GM06990 (cell line): ENCODE measurements at places on chromosomes 2 and 18.

DNA sequence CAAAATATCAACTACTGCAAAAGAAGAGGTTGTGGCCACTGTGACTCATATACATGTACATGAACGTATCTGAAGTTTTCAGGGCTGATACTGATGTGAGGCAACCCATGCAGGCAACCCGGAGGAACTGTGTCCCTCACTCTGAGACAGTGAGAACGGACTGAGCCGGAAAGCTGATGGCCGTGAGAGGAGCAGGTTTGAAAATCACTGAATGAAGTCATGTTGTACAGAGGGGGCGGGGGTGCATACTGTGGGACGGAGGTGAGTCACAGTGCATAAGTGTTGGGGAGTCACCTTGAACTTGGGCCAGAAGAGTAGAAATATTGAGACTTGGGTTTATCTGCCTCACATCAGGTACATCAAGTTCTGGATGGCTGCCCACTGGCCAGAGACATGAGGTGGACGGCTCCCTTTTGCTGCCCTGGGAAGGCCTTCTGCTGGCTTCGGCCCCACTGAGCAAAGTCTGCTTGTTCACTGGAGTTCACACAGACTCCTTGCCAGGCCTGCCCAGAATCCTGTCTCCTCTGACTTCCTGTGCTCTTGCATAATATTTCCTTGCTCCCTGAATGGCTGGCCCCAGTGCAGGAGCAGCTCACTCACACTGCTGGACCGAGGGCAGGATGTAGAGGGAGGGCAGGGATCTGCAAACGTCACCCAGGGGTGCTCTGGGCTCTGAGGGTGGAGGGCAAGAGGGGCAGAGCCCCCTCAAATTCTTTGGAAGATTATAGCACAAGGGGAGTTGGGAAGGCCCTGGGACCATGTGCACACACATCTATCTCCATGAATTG is 18.1 kb downstream of the EPAS1 start:
- DNase-seq = no peak

GRCh38 chr2:127768775-127769479 is 42.0 kb downstream of the WDR33 start:
- no peak for DNase-seq

DNA sequence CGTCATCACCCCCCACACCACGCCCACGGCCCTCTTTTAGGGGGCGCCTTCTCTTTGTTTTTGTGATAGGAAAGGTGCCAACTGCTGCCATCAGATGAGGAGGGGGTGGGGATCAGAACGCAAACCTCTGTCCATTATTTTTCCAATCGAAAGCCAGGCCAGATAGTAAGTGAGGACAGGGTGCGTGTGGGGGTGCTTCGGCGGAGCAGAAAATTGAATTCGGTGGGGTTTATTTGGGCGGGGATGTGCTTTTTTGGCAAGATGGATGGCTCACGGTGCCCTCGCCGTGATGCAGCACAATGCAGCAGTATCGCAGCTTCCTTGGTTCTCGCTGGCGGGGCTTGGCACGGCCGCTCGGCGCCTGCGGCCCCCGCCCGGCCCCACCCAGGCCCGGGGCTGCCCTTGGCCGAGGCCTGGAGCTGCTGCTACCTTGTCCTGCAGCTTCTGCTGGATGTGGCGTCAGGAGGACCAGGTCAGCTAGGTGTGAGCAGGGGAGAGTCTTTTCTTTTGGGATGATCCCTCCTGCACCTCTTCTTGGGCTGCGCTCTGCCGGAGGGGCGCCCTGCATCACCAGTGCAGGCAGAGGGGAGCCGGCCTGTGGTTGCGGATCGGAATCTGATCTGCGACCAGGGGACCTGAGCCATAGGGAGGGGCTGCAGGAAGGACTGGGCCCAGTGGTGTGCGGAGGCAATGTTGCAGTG is 1.3 kb downstream of the SPTBN1 start:
- DNase-seq = peak; percentile 43

GRCh38 chr18:77129150-77129551 is 3.4 kb downstream of the MBP start:
- no peak for DNase-seq

- no peak for DNase-seq
Measured at GRCh38 chr2:187520121-187520624, 34.1 kb downstream of the TFPI start.

- no peak for DNase-seq
Measured at GRCh38 chr2:152413228-152414030, 78.5 kb downstream of the FMNL2 start.

DNA sequence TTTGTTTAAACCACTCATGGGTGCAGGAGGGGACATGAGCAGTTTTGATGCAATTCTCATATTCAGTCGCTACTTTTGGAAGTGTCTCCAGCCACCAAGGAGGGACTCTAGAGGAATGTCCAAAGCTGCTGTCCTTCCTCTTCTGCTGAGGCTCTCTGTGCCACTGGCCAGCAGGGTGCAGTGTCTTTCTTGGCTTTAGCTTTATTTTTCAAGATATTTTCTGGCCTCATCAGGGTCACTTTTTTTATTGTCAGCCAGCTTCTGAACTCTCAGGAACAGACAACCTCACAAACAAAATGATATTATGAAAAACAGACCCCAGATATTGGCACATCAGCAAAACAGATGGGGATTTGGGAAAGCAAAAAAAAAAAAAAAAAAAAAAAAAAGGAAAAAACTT is 289.3 kb upstream of the ZSWIM2 start:
- no peak for DNase-seq

DNA sequence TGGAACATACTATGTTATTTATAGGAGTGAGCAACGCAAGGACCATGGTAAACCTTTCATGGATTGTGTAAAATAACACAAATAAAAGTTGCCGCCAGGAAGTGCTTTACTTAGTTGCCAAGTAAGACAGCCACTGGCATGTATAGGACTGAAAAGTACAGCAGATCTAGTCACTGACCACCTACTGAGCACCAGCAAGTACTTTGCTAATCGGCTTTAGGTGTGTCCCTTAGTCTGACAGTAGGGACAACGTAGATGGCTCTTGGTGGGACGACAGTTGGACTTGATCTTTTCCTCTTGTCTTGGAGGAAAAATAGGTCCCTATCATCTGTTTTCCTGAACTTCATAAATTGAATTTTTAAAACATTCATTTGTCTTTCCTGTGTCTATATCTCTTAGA is 13.6 kb upstream of the CXXC1 start:
- DNase-seq = no peak

- peak; percentile 48 for DNase-seq
Measured at GRCh38 chr2:218218268-218219185, 1.5 kb downstream of the ARPC2 start.

GRCh38 chr2:11738589-11739436 is 7.6 kb upstream of the LPIN1 start:
- DNase-seq = no peak

GRCh38 chr2:233011702-233012131 is 1.3 kb downstream of the NGEF start:
- DNase-seq = no peak

DNA sequence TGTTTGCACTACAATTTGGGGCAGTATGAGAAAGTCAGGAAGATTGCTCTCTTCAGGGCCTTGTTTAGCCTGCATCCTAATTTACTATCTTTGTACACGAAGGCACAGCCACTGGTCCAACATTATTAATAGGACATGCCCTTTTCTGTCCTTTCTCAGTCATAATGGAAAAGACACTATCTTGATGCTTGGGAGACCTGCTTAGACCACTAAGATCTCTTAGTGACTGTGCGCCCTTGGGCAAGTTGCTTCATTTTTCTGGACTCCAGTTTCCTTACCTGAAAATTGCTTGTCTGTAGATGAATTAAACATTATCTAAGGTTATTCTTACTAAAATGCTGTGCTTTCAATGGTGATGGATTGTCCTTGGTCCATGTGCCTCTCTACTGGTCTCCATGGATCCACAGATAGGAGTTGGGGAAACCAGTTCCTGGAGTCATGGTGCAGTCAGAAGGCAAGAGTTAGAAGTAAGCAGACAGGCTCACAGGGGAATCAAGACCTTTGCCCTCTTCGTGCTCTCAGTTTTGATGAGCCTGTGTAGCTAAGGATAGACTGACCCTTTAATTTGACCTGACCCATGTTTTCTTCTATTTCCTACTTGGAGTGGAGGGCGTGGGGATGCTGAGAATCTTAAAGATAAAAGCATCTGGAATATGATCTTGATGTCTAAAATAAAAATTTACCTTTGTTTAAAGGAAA is 114.0 kb downstream of the RAPGEF4 start:
- DNase-seq = no peak

GRCh38 chr2:100554798-100555407 is 7.9 kb upstream of the PDCL3 start:
- DNase-seq = no peak

- DNase-seq = no peak
Measured at GRCh38 chr2:75098856-75099255, 100.5 kb downstream of the TACR1 start.

DNA sequence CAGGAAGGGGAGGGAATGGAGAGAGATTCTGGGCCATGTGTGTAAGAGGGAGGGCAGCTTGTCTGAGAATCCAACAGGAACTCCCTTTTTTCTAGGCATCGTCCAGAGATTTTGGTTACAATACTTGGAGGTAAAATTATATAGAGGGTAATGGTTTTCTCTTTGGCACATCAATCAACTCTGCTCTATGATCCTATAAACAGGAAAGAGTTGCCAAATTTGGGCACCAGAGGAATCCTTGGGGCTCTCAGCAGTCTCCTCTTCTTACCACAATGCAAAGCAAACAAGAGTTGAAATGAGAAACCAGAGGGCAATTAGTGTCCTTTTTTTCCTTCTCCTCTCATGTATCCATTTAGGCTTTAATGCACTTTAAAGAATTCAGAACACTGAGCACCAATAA is 243.4 kb downstream of the SLC8A1 start:
- no peak for DNase-seq

- DNase-seq = no peak
Measured at GRCh38 chr2:60527762-60528161, 25.7 kb downstream of the BCL11A start.

DNA sequence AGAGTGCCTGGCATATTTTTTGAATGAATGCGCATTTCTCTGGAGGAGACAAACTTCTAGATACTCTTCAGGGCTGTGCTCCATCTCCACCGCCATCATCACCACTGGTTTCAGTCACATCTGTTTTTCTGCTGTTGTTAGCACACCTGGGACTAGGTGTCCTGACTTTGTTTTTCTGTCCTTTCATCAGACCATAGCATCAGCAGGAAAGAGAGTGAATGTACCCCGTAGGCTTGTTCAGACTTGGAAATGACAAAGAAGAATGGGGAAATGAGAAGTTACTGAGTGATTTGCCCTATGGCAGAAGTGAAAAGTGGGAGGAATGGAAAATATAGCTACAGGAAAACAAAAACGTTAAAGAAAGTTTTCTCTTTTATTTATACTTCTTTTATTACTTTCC is 965.2 kb upstream of the FANCL start:
- DNase-seq = no peak

GRCh38 chr2:96729748-96730147 is 10.1 kb downstream of the LMAN2L start:
- DNase-seq = no peak

DNA sequence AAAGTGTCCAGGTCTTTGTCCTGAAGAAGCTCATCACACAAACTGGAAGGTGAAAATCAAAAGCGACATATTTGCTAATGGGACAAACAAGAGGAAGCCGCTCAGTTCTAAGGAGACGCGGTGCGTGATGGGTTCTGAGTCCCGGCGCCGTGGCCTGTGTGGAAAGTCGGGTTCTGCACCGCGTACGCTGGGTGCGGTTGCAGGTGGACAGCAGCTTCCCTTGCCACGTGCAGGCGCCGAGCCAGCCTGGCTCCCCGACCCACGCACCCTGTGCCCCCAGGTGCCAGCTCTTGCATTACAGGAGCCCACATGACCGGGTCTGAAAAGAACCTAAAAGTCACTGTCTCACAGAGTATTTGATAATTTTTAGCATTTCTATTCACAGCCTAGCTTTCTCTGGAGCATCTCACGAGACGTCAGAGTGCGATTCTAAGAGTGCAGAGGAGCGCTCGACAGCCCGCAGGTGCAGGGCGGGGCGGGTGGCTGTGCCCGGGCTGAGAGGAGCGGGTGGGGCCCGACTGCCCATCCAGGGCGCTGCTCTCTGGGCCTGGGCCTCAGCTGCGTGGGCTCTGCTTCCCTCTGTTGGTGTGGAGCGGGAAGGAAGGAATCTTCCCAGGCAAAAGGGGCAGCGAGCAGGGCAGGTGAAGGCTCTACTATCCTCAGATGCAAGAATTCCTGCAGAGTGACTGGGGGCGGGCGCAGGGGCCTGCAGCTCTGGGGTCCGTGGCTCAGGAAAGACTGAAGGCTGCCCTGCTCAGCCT is 39.4 kb downstream of the MYT1L start:
- no peak for DNase-seq

DNA sequence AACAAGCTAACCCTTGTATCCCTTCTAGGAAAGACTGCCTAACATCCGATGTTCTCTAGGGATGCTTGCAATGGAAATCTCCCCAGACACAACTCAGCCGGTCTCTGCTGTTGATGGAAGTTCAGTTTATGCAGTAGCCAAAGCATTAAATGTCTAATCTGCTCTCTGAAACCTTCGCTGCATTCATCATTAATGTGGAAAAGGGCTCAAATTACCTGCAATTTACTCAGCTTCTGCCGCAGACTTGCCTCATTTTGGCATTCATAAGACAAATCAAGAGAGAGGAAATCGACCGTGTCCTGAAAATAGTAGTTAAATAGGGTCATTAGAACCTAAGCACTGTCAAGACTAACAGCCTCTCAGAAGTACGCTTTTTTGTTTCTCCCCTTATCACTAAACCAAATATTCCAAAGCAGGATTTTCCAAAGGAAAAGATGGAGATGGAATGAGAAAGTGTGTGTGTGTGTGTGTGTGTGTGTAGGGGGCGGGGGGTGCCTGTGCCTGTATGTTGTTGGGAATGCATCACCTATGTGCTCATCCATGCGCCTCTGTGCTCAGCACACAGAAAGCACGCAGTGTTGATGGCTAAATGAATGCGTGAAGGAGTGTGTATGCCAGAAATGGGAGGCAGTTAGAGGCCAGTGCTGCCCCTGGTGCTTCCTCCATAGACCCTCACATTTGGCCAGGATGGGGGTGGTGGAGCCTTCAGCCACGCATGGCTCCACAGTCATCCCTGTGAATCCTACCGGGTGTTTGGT is 7.4 kb downstream of the LCT start:
- no peak for DNase-seq
